ENCODE measurements at places on chromosomes 16 and 17.

GRCh38 chr17:82065638-82066303, at the start of gene DUS1L:
Gene DUS1L, minus strand, starts transcription at chr17:82065804. Its CDS starts 745 bp downstream, at chr17:82065059.
- DNase-seq = peak; percentile 70

DNA sequence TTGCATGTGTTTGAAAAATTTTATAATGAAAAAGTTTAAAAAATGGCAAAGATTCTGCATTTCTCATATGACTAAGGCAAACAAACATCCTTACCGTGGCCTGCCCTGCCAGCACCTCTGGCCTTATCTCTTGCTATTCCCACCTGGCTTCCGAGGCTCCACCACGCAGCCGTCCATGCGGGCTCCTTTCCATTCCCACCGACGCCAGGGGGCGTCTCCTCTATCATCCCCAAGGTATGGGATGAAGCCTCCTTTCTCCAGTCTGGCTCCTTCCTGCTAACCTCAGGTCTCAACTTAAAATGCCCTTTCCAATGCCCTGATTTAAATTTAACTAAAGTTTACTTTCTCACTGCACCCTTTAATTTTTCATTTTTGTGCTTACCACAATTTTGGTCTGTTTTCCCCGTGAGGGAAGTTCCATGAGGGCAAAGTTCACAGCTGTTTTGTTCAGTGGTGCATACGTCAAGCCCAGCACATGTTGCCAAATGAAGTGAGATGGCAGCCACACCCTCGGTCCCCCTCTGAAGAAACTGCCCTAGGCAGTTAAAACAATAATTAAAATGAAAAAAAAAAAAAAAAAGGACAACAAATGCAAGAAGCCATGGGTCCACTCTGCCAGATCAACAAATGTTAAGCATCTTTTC, 13.3 kb upstream of the SDK2 start:
- peak; percentile 5 for DNase-seq

GRCh38 chr17:13096291-13096690, 78.5 kb upstream of the ELAC2 start:
- no peak for DNase-seq

DNA sequence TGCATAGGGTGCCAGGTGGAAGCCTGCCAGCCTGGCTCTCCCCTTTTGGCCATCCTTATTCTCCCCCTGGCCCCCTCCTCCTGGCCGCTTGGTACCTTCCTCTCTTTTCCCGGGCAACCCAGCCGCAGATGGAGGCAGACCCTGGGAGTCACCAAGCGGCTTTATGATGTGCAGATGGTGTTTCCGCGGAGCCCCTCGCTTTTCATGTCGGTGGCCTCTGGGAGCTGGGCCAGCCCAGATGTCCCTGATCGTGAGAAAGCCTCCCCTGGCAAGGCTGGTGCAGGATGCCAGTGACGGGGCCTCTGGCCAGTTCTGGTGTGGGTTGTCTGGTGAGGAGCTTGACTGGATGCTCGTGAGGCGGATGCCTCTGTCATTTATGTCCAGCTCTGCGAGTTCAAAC, 18.0 kb upstream of the BRD7 start:
- DNase-seq = no peak

DNA sequence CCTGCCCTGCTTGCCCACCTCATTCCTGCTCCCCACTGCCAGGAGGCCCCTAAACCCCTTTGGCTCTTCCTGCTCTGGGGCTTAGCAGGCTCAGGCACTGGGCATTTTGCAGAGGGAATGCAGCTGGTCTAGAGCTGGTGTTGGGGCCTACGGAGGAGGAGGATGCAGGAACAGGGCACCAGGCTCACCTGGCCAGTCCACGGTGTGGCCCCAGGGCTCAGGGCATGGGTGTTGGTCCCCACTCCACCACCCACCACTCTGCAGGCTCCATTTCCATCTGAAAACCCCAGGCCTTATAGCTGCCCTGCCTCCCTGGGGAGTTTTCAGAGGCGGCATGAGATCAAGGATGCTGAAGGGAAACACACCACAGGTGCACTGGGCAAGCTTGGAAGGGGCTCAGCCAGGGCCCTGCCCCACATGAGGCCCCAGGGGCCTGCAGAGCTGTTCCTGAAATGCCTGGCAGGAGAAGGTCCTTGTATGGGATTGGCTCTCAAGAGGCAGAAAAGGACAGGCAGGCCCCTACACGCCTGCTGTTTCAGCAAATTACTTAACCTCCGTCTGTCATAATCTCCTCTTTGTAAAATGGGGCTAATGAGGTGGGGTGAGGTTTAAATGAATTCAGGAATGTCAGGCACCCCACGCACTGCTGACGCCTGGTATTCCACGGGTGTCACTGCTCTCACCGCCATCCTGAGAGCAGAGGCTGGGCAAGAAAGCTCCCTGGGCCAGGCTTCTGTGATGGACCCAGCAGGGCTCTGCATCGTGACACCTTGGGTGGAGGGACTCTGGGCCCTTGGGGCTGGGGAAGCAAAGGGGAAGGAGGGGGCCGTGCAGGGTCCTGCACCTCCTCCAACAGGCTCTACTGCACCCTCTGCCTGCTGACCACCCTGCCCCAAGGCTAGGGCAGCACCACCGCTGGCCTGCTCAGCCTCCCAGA, 9.3 kb downstream of the SLC47A2 start:
- DNase-seq = no peak

DNA sequence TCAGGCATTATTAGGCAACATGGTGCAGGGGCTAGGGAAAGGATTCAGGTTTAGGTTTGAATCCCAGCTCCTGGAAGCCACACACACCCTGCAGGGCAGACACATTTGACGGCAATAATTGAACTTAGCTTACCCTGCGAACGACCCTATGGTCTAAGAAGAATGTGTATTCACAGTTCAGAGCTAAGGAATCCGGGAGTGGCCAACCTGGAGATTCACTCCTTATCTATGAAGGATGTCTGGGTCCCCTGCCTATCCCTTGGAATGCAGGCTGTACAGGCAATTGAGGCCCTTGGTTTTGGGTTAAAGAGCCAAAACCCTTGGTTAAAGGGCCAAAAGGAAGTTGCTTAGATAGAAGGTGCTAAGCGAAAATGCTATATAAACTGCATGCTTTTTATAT, 2.9 kb upstream of the SYT17 start:
- DNase-seq = no peak

- DNase-seq = no peak
Measured at GRCh38 chr17:1110541-1110861, 69.3 kb downstream of the ABR start.

DNA sequence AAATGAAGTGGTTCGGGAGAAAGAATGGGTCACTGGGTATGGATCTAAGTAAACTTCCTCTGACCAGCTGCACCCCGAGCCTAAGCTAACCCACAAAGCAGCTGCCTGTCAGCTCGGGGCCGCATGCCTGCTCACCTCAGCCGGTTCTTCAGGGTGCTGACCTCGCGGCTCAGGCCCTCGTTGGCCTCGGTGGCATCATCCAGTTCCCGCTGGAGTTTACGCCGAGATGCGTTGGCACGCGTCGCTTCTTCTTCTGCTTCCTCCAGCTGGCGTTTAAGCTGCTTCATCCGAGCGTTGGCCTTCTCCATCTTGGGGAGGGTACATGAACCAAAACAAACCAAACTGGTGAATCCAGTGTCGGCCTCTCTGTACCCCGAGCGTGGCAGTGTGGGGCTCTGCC, 41.1 kb downstream of the NDEL1 start:
- DNase-seq = no peak

- no peak for DNase-seq
Measured at GRCh38 chr16:27526180-27526579, 23.5 kb downstream of the GTF3C1 start.

DNA sequence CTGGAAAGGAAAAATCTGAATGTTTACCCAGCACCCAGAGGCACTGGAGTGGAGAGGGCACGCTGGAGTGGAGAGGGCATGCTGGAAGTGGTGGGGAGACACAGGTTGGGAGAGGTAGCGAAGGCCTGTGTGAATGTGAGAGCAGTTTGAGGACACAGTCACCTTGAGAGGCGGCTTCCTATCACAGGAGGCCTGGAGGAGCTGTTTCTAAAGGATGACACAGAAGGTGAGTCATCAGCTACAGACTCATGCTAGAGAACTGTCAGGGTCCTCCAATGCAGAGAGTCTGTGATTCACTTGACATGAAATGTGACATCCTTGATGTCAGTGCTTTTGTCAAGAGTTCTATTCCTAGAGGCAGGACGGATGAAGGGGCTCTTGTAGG, 13.8 kb downstream of the CTRL start:
- DNase-seq = peak; percentile 64

- peak; percentile 28 for DNase-seq
Measured at GRCh38 chr17:48728232-48729231, at the start of gene HOXB13. Gene HOXB13, minus strand, starts transcription at chr17:48728750. Its CDS starts 157 bp downstream, at chr17:48728593.

DNA sequence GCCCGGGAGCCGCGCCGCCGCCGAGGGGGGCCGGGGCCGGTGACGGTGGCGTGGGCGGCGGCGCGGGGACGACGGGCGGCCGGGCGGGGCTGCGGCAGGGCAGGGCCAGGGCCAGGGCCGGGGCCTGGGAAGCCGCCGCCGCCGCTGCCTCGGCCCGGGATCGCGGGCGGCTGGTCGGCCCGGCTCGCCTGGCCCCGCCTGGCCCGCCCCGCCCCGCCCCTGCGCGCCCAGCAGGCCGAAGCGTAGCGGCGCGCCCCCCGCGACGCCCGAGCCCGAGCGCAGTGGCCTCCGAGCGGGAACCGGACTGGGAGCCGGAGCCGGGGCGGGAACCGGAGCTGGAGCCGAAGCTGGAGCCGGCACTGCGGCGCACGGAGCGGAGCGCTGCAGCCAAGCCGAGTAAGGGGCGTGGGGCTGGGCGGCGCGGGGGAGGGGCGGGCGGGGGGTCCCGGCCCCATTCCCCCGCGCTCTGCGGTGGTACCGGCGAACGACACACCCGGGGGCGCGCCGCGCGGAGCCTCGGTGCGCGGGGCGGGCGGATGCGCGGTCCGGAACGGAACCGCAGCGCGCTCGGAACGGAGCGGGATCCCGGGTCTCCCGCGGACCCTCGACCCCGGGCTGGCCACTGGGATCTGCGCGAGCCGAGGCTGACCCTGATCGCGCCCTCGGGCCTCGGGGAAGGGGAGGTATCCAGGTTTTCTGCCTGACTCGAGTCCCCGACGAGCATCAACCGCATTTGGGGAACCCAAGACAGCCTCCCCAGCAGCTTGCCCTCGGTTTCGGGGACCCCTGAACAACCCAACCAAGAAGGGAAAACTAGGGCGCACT, at the start of gene BEAN1:
TSS of gene BEAN1 (plus strand) at position 260 of the 825 bp plus-strand sequence. CDS start 10,382 bp downstream, outside the sequence.
- DNase-seq = no peak

- no peak for DNase-seq
Measured at GRCh38 chr17:67911059-67911782, 85.0 kb downstream of the C17orf58 start.

- DNase-seq = peak; percentile 12
Measured at GRCh38 chr17:33520426-33521330, 227.6 kb upstream of the ASIC2 start.

DNA sequence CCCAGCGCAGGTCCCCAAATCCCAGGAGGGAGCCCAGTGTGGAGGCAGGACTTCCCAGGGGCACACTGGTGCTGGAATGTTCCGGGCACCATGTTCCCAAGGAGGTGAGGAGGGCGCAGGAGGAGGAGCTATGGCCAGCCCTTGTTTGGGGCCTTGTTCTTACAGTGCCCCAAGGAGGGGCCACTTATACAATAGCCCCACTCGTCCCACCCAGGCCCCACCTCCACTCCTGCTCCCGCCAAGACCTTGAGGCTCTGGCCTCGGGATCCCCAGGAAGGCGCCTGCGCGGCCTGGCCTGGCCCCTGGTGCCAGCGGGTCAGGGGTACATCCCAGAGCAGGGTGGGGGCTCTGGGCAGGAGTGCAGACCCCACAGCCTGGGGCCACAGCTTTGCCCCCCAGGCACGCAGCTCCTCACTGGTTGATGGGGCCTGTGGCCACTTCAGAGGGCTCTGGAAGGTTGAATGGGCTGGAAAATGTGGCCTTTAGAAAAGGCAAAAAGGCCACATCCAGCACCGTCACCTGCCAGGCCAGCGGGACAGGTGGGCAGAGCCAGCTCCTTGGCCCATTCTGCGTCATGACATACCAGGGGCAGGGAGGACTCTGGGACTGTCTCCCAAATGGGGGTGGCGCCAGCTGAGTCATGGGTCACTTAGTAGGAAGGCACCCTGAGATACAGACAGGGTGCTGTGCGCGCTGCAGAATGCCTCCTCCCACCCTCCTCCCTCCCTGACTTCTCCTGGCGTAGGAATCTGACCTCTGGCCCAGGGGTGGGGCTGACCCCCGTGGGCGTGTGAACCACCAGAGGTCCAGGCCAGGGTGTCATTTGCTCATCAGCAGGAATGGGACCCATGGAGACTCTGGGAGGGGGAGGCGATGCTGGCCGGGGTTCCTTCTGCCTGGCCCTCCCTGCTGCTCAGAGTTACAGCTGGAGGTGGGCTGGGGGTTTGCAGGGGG, 32.3 kb upstream of the PVALEF start:
- DNase-seq = no peak

- no peak for DNase-seq
Measured at GRCh38 chr16:50887500-50888298, 145.8 kb downstream of the CYLD start.

DNA sequence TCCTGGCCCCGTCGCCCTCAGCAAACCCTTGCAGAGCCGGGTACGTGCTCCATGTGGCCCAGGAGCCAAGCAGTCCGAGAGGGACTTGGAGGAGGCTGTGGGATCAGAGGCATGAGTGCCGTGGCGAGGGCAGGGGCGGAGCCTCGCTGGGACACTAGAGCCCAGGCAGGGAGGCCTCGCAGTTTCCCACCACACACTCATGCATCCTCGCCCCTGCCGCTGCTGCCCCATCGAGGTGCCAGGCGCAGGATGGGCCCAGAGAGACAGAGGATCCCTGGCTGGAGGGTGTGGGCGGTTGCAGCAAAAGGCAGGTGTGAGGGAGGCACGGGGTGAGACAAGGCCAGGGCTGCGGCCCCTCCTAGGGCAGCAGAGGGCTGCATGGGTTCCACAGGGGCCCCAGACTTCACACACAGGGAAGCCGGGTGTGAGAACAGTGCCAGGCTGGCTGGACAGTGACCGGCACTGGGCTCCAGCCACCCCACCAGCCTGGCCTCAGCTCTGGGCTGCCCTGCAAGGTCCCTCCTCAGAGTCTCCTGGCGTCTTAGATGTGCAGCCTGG, 7.7 kb downstream of the BCAR1 start:
- no peak for DNase-seq

DNA sequence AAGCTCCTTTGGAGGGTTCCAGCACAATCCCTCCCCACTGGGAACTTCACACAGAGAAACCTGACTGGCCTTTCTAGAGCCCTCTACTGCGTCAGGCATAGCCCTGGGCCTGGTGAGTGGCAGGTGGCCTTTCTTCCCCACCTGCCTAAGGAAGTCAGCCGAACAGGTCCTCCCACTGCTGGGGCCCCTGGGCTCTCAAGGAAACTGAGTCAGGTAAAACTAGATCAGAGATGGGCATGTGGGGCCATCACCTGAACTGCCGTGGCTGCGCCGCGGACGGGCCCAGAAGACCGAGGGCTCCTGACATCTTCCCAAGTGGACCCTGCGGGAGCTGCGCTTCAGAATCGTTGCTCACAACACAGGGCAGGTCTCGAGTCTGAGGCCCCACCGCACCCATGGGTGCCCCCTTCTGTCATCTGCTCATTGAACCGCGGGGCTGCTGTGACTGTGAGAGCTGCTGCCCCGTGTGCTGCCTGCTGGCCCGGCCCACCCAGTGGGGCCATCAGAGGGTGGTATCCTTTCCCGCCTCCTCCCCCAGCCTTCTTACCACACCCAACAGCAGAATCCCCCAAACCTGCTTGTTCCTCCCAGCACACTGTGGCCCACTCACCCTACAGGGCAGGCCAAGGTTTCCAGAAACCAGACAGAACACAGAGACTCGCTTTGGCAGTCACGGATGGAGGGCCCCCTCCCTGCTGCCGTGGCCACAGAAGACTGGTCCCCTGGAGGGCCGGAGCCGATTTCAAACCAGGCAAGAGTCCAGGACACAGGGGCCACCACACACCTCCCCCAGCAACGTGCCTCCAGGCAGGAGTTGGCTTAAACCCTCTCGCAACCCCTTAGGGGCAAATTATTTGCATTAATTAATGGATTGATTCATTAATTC, 81.1 kb downstream of the TBC1D16 start:
- no peak for DNase-seq

All from CD4-positive, alpha-beta T cell treated with Interleukin-2 at 100 ng/mL for 4 hours (primary cell).